Neuronal stem cell (in vitro differentiated cells): ENCODE measurements at places on chromosomes 5 and 9.

- no peak overlapping the region for H3K4me3 ChIP-seq
- DNase-seq: no peak
- no peaks in the 10 kb centered on the region for H3K36me3 ChIP-seq
- no peaks in the 10 kb centered on the region for H3K27me3 ChIP-seq
These were observed 3.9 kb downstream of the MEGF9 start for GRCh38 chr9:120710110-120710981.

GRCh38 chr5:80190960-80191359 lies 64.9 kb downstream of the SERINC5 start:
- no peak overlapping the region for H3K4me3 ChIP-seq
- peaks cover 37% of the 10 kb centered on the region for H3K4me1 ChIP-seq
- no peak overlapping the region for H3K27ac ChIP-seq
- H3K27me3 ChIP-seq: no peaks in the 10 kb centered on the region
- DNase-seq: no peak
- H3K36me3 ChIP-seq: no peaks in the 10 kb centered on the region

GRCh38 chr5:145204743-145205142 lies 630.4 kb downstream of the PRELID2 start:
- DNase-seq: no peak
- H3K36me3 ChIP-seq: no peaks in the 10 kb centered on the region
- no peak overlapping the region for H3K27ac ChIP-seq

DNA sequence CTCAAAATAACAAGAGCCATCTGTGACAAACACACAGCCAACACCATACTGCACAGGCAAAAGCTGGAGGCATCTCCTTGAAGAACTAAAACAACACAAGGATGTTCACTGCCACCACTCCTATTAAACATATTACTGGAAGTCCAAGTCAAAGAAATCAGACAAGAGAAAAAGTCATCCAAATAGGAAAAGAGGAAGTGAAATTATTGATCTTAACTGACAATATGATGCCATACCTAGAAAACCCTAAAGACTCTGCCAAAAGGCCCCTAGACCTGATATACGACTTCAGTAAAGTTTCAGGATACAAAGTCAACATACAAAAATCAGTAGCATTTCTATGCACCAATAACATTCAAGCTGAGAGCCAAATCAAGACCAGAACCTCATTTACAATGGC lies 30.0 kb upstream of the MACIR start:
- no peak for DNase-seq
- H3K36me3 ChIP-seq: no peaks in the 10 kb centered on the region
- H3K4me3 ChIP-seq: no peak overlapping the region
- H3K4me1 ChIP-seq: no peaks in the 10 kb centered on the region

- H3K27ac ChIP-seq: no peak overlapping the region
- no peaks in the 10 kb centered on the region for H3K27me3 ChIP-seq
- no peak for DNase-seq
- H3K36me3 ChIP-seq: no peaks in the 10 kb centered on the region
- H3K4me1 ChIP-seq: no peaks in the 10 kb centered on the region
These were observed 193.2 kb upstream of the KIF2A start for GRCh38 chr5:62112689-62113228.

DNA sequence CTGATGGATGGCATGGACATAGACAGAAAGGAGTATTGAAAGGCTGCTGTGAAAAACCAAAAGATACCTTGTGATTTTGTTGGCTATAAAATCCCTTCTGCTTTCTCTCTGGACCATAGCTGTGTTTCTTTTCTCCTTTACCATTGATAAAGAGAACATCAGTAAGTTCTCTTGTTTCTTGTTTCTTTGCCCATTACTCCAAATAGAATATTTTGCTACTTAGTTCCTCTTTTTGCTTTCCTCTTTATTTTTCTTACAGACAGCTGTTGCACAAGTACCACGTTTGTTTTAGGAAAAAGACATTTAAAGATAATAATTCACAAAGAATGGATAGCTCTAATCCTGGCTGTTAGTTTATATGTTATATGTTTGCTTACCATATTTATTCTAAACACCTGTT lies 1129.2 kb downstream of the DTWD2 start:
- no peak for DNase-seq
- H3K36me3 ChIP-seq: no peaks in the 10 kb centered on the region
- H3K27ac ChIP-seq: no peak overlapping the region
